Activated CD8-positive, alpha-beta memory T cell treated with anti-CD3 and anti-CD28 coated beads for 1 hour (primary cell): ENCODE measurements at places on chromosomes 5 and 9.

DNA sequence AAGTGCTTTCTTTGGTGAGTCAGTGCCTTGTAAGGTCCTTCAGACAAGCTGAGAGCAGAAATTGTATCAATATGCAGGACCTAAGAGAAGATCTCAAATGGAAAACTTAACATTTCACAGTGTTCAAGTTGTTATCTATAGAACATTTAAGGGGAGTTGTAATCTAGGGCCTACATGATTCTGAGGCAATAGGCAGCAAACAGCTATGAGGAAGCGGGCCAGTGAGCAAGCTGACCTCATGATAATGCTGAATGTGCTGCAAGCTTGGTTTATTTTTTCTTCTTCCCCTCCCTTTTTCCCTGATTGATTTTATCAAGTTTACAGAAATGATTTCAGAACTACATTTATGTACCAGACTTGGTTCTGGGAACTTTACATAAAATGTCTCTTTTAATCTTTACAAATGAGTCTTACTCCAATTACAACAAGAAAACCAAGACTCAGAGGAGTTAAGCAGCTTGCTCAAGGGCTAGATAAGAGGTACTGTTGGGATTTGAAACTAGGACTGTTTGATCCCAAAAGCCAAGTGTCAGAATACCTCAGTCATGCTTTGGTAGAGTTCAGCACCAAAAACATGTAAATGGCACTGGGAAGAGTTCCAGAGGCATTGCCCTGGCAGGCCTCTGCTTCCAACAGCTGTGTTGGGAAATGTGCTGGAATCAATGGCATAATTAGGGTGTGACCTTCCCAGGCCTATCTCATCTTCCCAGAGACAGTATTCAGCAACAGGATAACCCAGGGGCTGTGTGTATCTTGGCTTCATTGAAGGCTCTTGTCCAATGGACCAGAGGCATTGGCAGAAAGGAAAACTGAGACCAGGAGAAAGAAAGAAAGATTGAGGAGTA, 130.1 kb downstream of the LRRC70 start:
- no peak for DNase-seq

- DNase-seq = no peak
These were observed 54.0 kb upstream of the FGF10 start for GRCh38 chr5:44443172-44443571.

DNA sequence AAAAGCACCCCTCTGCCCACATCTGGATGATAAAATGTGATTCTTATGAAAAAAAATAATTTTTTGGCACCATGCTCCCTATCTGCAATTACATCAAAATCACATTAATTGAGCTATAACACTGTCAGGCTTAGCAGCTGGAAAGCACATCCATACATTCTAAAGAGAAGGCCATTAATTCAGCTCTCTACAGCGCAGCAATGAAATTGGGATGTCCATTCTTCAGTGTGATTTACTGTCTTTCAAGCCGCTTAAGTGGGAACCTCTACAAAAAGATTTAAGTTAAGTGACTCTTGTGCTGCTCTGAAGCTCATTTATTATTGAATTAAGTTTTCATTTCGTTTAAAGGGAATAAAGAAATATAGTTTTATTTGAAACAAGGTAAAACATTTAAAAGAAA, 171.3 kb downstream of the EBF1 start:
- DNase-seq = no peak

DNA sequence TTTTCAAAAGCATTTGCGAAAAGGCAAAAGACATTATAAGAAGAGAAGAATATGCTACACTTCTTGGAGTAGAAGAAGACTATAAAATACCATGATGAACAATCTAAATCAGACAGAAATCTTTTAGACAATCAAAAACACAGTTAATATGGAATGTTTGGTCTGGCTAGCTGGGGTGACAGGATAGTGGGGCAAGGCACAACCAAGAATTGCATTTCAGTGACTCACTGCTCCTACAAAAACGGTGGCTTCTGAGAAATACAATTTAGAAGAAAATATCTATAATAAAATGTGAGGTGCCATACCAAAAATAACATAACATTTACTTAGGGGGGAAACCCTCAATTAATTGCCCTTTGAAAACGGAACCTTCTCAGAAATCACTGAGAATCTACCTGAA, 363.4 kb downstream of the NPR3 start:
- no peak for DNase-seq

GRCh38 chr5:34886392-34887119, 28.7 kb downstream of the RAD1 start:
- DNase-seq = no peak

DNA sequence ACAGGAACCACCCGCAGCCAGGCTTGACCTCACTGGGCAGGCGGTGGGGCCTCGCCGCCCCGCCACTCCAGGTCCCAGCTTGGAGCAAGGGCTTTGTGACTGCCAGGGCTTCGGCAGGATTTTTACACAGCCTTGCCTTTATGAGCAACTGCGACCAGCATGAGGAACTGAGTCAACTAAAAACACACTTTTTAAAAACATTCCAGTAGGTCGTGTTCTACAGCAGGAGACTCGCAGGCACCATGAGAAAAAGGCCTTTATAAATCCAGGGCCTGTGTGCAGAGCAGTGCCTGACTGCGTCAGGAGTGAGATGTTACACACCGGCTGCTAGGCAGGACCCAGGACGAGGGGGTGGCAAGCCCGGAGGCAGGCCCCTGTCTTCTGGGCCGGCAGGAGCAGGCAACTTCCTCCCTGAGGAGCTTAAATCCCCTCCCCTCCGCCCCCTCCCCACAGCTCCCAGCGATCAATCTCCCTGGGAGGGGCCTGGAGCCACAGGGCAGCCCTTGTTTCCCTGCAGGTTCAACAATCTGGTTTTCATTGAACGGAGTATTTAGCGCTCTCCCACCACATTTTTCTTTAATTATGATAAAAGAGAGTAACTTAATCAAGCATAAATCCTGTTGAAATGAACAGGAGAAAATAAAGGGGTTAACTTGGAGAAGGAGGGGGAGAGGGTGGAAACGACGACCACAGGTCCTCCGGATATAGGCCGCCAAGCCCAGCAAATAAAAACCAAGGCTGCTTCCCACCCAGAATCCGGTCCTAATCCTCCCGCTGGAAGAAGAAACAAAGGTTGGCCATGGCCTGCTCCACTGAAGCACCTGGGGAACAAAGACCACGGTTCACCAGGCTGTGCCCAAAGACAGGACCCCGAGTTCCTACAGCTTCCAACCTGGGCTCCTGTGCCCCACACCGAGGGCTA, 92.5 kb downstream of the ROR2 start:
- DNase-seq = no peak

DNA sequence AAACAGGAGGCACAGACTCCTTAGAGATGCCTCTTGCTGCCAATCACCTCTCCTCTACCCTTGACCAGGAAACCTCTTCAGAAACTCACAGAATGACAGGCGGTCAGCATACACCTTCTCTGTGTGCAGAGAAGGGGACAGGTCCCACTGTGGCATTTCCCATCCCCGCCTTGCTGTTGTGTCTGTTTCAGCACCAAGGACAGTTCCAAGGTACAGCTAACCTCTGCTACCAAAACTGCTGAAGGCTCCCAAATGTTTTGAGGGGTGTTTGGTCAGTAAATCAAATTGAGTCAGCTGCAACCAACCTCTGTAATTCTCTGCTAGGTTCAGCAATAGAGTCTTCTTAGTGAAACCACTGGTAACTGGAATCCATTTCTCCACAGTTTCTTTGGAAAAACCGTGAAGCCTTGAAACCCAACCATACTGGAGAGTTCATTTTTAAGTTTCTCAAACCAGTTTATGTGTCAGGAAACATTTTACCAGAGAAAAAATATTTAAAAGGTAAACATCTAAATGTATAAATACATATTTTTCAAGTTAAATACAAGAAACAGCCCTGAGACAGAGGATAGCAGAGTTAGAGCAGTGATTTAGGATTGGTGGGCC, 122.0 kb downstream of the DRD1 start:
- DNase-seq = no peak

DNA sequence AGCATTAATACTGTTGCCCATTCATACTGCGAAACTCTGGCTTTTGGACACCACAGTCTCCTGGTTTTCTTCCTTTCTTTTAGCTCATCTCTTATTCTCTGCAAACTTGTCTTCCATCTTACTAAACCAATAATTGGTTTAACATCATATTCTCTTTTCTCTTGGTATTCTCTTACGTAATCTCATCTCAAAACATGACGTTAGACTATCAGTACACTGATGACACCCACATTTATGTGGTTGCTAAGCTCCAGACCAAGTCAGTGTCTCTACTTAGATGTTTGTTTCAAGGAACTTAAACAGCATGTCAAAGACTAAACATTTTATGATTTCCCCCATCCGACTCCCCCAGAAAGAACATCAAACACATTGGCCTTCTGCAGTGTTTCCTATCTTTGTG, 2.1 kb downstream of the PRRC1 start:
- DNase-seq = no peak

DNA sequence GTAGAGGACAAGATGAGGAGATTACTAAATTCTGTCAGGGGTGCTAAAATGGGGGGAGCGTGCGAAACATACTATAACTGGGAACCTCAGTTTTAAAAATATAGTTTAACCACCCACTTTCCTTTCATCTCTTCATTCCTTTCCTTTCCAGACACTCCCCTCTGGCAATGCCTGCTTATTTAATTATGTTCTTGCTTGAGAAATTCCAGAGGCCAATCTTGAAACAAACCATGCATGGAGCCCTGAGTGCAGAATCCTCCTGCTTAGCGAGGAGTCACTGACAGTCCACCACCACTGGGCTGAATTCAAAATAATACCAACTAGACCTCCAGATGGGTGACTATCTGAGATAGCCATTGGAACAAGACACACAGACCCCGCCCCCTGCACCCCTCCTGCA, 29.7 kb upstream of the C9orf72 start:
- no peak for DNase-seq

DNA sequence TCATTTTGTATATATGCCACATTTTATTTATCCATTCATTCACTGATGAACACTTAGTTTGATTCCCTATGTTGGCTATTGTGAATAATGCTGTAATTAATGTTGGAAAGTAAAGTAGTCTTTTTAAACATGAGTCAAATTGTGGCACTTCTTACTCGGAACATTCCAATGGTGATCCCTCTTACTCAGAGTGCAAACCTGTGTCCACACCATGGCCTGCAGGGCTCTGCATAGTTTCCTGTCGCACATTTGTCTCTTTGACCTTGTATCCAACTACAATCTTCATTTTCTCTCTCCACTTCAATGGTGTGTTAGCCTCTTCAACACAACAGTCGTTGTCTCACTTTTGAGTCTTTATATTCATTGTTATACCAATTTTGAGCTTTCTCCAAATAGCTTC, 98.1 kb upstream of the PAPPA start:
- DNase-seq = no peak

GRCh38 chr5:27571681-27572080, 533.3 kb upstream of the CDH9 start:
- DNase-seq = no peak

- DNase-seq = no peak
These were observed 154.3 kb upstream of the IRX2 start for GRCh38 chr5:2905741-2906140.

- no peak for DNase-seq
These were observed 145.9 kb upstream of the FST start for GRCh38 chr5:53334431-53334941.

DNA sequence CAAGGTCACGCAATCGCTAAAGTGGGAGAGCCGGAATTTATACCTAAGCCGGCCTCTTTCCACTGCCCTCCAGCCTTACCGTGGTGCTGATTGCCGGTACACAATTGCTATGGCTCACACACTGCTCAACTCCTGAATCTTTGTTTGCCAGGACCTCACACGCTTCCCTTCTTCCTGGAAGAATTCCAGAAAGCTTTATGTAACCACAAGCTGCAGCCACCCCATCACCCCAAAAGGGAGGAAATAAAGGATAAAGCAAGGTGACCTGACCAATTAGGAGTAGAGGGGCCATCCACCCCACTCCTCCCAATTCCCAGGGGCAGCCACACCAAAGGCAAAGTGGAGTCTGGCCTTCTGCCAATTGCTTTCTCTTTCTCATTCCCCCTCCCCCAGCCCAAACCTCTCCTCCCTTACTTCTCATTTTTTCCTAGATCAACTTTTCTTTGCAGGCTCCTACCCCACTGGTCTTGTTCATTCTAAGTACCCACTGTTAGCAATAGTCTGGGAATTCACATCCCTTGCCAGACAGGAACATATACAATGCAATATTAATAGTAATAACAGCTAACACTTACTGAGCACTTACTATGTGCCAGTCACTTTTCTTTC, 18.0 kb upstream of the CDC23 start:
- no peak for DNase-seq

DNA sequence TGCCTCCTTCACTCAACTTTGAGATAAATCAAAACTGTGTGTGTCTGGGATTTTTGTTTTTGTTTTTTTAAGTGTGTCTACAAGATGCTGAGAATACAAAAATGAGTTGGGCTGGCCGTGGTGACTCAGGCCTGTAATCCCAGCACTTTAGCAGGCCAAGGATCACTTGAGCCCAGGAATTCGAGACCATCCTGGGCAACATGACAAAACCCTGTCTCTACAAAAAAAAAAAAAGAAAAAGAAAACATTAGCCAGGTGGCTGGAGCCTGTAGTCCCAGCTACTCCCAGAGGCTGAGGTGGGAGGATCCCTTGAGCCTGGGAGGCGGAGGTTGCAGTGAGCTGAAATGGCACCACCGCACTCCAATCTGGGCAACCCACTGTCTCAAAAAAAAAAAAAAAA, 21.0 kb downstream of the HNRNPK start:
- DNase-seq = no peak

DNA sequence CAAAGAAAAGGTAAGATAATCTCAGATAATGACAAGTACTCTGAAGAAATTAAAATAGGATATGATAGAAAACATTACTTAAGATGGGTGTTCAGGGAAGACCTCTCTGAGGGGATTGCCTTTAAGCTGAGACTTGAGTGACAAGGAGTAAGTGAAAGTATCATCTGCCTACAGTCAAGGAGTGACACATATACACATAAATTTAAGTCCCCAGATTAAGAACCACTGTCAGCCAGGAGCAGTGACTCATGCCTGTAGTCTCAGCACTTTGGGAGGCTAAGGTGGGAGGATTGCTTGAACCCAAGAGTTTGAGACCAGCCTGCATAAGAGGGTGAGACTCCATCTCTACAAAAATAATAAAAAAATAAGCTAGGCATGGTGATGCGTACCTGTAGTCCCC, 19.7 kb upstream of the ANKHD1 start:
- DNase-seq = no peak

DNA sequence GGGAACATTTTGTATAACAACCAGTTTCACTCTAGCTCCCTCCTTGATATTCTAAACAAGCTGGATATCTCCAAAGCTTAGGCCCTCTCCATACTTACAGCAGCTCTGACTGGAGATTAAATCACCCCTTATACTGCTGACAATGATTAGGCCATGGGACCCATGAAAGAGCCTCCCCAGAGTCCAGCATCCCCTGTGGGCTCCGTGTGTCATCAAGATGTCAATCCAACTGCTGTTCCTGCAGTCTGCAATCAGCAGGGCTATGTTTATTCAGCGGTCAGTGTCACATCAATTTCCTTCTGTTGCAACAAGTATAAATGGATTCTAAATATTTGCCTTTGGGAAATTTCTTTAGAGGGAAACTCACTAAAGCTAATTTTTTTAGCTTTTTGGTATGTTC, 26.6 kb downstream of the PCDHAC2 start:
- no peak for DNase-seq

GRCh38 chr5:141716009-141716408, 34.0 kb upstream of the ARAP3 start:
- no peak for DNase-seq
